Suppressor macrophage treated with lipopolysaccharide for 1 hour (primary cell): ENCODE measurements at places on chromosomes 12 and 14.
A peak's percentile ranks its signal among the peaks of the same experiment; 100 is the strongest.

DNA sequence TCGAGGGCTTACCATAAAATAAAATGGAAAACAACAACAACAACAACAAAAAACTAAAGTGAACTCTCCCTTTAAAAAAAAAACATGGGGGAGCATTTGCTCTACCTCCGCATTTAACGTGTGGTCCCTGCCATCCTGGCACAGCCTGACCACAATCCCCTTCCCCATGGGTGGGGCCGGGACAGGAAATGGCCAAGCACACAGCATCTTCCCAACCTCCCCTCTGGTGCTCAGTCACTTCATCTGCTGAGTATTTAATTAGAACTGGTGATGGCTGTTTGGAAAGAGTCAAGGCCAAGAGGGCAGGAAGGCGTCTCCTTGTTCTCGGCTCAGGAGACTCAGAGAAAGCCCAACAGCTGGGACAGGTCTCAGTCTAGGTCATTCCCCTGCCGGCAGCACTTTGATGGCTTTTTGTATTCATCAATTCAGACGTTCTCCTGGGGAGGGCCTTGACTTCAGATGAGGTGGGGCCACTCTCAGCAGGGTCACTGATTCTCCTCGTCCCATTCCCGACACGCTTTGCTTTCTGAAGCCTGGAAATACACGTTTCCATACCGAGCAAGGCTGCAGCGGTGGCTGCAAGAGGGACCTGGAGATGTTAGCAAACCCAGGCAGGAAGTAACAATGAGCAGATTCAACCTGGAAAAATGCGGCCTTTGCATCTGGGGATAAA, 44.4 kb downstream of the ANO2 start:
- no peak for DNase-seq

- no peak for DNase-seq
Observed at GRCh38 chr14:99721792-99722516, 37.9 kb downstream of the CYP46A1 start.

- no peak for DNase-seq
Observed at GRCh38 chr14:49193332-49194065, 392.7 kb downstream of the RPS29 start.

DNA sequence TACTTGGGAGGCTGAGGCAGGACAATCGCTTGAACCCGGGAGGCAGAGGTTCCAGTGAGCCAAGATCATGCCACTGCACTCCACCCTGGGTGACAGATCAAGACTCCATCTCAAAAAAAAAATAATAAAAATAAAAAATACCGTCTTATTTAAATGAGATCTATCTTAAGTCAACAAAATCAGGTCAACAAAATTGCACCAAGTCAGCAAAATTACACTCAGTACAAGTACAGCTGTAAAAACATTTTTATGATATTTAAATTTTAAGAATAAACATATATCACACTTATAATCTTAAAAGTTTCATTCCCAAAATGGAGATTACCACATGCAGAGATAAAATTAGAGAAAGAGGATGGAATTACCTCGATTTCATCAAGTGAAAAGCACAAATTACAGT, 33.2 kb downstream of the HECTD1 start:
- DNase-seq: no peak

DNA sequence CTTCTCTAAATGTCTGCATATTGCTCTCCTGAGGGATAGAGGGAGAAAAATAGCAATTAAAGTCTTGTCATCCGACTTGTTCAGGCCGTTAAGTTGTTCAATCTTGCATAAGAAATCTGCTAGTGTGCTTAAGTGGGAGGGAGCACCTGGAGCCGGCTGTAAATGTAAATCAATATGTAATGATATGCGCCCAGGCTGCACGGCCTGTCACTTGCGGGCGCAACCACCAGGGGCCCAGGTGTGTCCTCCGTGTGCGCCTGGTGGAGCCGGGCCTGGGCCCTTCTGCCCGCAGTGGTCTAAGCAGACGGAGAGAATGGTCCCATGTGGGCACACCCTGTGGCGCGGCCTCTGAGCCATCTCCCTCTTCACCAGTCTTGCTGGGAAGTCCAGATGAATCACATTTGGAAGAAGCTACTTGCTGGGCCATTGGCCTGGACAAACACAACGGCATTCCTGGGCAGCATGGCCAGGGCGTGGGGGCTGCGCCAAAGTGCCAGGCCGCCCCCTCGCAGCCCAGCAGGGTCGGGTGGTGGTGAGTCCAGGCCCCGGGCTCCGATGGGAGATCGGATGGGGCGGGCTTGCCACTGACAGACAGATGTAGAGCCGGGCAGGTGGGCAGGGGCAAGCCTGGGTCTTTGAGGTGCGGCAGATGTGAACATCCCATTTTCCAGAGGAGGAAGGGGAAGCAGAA, 193.3 kb upstream of the C14orf180 start:
- DNase-seq: no peak

DNA sequence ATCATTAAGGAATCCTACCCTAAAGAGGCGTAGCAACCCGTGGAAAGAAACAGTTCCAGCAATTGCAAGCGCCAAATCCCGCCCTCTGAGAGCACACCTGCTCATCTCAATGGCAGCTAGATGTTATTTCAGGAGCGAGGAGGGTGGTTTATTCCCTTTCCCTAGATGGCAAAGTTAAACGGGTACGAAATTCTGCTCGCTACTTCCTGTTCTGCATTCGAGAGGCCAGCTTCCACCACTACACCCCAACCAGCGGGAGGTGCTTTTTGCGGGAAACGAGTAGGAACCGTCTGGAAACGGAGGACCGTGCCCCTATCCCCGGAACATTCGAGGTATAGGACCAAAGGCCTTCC, 536 bp downstream of the VPS29 start:
- peak; percentile 77 for DNase-seq

DNA sequence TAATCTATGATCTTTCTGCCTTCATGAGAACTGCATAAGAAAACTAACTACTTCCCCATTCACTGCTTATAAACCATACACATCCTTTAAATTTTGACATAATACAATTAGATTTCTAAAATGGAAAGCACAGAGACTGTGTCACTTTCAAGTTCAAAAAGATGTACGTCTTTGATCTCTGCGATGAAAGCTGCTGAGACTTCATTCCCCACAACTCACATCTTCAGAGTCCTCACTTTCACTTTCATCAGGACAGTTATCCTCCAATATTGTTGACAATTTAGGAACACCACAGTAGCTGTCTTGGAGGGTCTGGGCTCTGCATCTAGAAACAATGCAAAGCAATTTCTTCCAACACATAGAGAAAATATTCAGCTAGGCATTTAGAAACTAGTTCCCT, 47.9 kb upstream of the KCNC2 start:
- DNase-seq: no peak

GRCh38 chr14:84592770-84593169, 937.2 kb upstream of the FLRT2 start:
- no peak for DNase-seq

GRCh38 chr14:30450631-30451545, 108.1 kb upstream of the G2E3 start:
- no peak for DNase-seq
